Lung (tissue), 17 donors: ENCODE measurements at places on chromosomes 11 and 22. TPM values are rescaled to one million over a fixed set of nuclear protein-coding genes. Genes with fewer than 3 reads are reported as not detected.
A peak's percentile ranks its signal among the peaks of the same experiment; 100 is the strongest.

Gene MRPL17
- 43.2 TPM for total RNA-seq

DNA sequence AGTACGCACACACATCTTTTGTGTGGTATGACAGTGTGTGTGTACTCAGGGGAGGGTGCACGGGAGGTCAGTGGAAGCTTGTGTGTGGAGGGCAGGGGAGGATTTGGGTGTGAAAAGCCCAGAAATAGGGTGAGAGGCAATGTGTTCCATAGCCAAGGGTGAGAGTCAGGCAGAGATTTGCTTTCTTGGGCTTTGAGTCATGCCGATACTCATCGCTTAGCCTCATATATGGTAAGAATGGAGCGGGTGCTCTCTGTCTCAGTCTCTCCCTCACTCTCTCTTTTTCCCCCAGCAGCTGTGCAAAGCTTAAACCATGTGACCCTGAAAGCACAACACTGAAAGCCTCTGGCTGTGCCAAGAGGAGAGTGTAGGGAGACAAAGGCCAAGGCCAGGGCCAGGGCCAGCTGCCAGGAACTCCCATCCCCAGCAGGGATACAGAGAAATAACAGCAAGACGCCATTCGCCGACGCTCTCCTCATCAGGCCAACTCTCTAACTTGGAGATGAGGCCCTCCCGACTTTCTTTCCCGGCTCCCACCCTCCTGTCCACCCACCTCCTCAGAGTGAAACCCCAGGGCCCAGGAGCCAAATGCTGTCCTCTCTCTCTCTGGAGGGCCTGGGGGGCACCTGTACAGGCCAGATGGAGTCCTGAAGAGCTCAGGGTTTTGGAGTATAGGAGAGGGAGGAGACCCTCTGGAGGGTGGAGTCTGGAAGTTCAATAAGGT is 20.3 kb upstream of the MICAL3 start:
- DNase-seq, result peak; percentile 91

- no peak for DNase-seq
Observed at GRCh38 chr11:3949125-3949524, 93.7 kb downstream of the STIM1 start.

DNA sequence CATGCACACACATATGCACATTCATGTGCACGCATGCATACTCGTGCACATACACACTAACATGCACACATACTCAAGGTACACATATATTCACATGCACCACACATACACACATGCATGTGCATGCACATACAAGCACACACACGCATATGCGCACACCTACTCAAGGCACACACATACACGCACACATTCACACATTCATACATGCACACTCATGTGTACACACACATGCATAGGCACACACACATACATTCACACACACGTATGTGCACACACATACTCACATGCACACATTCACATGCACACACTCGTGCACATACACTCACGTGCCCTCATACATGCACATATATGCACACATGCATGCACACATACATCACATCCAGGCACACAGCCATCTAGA is 489.0 kb downstream of the MN1 start:
- no peak for DNase-seq

- peak; percentile 29 for DNase-seq
Observed at GRCh38 chr11:22725079-22725478, 58.7 kb downstream of the GAS2 start.

GRCh38 chr11:130204703-130205095 is 45.1 kb downstream of the ST14 start:
- DNase-seq, result no peak

DNA sequence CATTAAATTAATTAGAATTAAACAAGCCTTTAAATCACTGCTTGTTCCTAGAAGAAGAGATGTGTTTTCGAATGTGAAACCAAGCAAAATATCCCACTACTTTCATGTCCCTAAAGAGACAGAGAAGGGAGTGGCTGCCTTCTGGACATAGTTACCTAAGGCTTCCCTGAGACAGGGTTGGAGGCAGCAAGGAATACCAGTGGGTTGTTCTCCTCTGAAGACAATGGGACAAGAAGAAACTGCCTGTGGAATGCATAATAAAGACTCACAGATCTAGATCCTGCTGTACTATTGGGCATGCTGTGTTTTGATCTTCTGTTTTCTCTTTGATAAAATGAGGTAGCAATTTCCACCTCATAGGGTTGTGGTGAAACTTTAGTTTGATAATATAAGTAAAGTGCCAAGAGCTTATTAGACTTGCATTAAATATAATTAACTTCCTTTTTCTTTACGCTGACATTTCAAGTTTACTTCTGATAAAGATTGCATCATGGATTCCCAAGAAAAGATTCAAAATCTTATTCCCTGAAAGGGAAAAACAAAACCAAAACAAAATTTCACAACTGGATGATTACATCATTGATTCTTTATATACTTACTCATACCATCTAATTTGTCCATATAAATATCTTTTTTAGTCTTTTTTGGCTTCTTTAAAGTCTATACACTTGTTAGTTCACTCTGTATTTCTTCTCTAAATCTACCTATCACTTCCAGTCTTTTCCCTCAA is 621.3 kb downstream of the ETS1 start:
- no peak for DNase-seq

DNA sequence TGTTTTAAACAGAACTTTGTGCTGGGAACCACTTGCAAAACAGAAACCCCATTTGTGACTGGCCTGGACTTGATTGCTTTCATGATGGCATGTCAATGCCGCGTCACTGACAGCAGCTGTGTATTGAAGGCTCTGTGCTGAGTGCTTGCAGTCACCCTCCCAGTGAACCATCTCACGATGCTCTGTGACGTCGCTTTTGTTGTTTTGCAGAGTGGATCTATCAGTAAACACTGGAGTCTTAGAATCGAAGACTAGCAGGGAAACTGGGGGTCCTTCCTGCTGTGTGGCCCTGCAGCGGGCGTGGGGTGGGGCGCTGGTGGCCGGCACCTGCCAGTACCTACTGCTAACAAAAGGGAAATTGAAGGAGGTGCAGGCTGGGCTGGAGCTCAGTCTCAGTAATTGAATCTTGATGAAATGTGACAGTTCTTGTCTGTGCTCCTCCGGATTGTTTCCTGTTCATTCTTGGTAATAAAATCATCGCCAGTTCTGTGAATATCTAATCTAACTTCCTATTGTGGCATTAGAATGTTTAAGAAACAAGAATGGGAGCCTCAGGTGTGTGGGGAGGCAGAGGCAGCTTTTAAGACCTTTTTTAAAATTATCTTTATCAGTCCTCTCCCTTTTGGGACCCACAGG is 50.5 kb upstream of the PARVG start:
- peak; percentile 28 for DNase-seq

DNA sequence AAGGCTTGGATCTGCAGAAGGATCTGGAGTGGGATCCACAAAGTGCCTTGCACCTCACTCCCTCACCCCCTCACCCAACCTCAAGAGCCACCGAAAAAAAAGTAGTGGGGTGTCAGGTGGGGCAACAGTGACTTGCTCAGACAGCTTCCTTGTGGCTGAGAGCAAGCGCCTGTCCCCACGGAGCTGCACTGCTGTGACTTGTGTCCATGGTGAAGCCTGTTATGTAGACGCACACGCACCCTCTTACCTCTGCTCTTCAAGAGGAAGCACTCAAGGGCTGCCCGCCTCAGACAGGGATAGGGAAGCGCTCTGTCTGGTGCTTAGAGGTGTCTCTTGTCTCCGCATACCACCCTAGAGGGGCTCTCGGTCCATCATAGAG is 1.2 kb downstream of the DRD2 start:
- DNase-seq, result no peak
